ENCODE measurements at places on chromosomes 11 and 22.

GRCh38 chr11:69387409-69387885 lies 93.5 kb downstream of the MYEOV start:
- DNase-seq: no peak

- DNase-seq: no peak
Measured at GRCh38 chr11:75770102-75770501, 1.5 kb downstream of the DGAT2 start.

GRCh38 chr11:45233804-45234170 lies 52.4 kb downstream of the SYT13 start:
- no peak for DNase-seq

- peak; percentile 58 for DNase-seq
Measured at GRCh38 chr11:9748361-9748970, 84.6 kb downstream of the SWAP70 start.

- DNase-seq: no peak
Measured at GRCh38 chr11:10674440-10674855, 19.1 kb downstream of the IRAG1 start.

DNA sequence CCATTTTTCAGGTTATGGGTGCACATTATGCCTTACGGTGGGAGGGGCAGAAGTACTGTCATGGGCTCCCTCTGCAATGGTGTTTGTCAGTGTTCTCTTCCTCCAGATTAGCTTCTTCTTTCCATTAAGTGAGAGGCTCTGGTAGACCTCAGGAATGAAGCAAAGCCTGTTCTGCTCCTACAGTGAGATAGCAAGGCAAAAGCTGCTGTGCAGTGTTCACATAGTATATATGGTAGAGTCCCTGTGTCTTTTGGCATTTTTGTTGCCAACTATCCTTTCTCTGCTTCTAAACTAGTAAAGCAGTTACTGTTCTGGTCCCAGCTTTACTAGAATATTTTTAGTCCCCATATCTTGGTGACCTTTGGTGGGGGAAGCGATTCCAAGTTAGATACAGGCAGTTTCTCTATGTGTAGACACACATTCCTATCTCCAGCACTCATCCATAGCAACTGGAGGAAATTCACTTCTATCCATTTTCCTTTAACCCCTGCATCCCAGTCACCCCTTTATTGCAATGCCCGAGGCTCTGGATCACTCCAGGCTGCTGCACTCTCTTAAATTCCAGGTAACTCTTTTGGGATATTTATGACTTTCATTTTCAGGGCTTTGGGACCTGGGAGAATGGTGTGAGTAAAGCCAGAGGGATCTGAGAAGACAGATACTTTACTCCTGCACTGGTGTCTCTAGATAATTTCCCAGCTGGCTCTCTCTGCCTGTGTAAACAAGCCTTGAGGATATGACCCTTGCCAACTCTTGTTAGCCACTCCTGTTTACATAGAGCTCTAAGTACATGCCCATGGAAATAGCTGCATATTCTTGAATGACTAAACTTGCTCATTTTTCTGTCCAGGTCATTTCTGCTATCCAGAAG lies 3.9 kb upstream of the TRIM34 start:
- DNase-seq: no peak

DNA sequence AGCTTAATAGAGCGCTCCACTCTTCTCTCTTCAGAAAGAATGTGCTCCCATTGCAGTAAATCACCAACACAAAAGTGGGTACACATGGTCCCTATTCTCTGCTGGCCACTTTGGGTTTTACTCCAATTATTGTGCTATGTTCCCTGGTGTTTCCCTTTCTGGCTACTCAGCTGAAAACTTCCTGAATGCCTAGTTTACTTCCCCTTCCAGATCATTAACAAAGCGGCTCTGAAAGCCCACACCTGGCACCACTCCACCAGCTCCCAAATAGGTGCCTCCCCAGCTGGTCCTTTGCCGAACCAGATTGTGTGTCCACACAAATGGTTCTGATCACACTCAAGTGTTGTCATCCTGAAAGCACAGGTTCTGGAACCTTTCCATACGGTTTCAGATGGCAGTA lies 443.7 kb downstream of the NTM start:
- no peak for DNase-seq

Data from CD4-positive, alpha-beta T cell treated with Interleukin-6 at 100 ng/mL for 8 hours (primary cell).